ENCODE measurements at places on chromosomes 3 and 15.
A peak's percentile ranks its signal among the peaks of the same experiment; 100 is the strongest.

- no peak for DNase-seq
These were observed 56.9 kb downstream of the FLNB start for GRCh38 chr3:58064923-58065638.

GRCh38 chr3:40099871-40100270 is 209.6 kb upstream of the EIF1B start:
- DNase-seq, result no peak

GRCh38 chr3:195186041-195186709 is 84.8 kb downstream of the XXYLT1 start:
- DNase-seq, result no peak

- DNase-seq, result no peak
These were observed 73.5 kb downstream of the PEAK1 start for GRCh38 chr15:77346245-77347036.

DNA sequence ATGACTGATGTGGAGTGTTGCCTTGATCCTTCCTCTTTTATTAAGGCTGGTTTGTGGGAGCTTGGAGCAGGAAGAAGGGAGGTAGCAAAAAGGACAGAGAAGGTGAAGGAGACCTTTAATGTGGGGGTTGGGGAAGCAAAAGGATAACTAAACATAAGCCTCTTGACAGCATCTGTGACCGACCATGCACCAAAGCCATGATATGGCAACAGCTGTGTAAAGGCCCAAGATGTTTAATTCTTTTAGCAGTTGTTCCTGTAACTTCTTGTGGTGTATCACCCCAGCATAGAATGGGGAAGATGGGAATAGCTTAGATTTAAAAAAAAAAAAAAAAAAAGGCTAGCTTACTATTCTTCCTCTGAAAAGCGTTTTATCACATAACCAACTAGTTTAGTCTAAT is 194.7 kb downstream of the KLHL25 start:
- DNase-seq, result no peak

DNA sequence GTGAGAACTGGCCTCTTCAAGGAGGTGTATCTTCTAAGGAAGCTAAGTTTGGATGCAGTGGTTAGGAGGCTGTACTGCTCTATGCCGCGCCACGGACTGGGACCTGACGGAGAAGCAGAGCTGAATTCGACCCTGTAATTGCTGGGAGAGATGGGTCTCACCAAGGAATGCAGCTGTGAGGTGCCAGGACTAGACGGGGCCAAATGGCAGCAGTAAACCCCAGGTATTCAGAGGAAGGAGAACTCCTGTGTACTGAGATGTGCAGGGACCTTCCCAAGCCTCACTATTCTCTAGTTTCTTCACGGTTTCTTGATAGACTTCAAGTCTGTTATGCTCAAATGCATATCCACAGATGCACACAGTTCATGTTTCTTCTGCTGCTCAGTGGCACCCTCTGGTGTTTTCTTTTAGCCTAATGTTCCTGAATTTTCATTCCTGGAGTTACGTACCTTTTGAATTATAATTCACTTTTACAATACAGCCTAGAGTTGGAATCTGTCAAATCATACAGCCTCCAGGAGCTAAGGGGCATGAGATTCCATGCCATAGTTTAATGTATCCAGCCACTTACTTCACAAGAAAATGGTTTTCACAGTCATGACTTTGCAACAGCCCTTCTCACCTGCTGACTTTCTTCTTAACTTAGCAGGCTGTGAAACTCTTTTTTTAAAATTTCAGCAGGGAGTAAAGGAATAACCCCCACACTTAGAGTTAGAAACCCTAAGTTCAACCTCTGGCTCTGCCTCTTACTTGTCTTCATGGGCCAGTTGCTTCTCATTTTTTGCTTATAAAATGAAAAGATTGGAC is 61.8 kb downstream of the GLDN start:
- DNase-seq, result no peak

DNA sequence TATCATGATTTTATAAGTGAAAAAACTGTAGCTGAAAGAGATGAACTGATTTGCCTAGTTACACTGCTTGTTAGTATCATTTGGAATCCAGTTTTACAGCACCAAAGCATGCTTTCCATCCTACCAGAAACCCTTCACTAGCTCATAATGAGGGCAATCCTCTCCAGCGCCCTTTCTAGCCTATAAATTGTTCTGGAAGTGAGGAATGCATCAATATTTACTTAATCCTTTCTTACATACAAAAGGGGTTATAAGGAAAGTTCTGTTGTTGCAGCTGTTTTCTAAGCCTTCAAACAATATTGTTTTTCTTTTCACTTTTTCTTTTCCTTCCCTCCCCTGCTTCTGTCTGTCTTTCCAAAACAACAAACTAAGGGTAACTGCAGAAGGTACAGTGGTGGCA is 11.0 kb upstream of the PCCB start:
- no peak for DNase-seq

GRCh38 chr3:177452831-177453450 is 255.7 kb upstream of the TBL1XR1 start:
- DNase-seq, result no peak

GRCh38 chr3:177177749-177178221 is 19.5 kb downstream of the TBL1XR1 start:
- DNase-seq, result no peak

- DNase-seq, result no peak
These were observed 12.9 kb downstream of the DZIP3 start for GRCh38 chr3:108602249-108602934.

GRCh38 chr3:190811775-190812480 is 50.6 kb downstream of the GMNC start:
- no peak for DNase-seq

DNA sequence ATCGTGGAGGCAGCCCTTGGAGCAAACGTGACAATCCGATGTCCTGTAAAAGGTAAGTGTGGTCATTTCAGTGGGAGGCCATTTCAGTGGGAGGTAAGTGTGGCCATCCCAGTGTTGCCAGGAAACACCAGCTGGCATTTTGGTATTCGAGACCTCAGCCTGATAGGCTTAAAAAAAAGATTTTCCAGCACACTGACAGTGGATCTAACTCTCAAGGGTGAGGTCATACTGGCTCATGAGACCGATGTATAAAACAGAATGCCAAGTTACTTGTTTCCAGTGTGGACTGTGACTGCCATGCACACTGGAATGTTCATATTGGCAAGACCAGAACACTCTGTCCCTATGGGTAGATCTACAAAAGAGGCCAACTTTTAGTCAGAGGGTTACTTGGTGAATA is 244.4 kb upstream of the GOLGA6L4 start:
- no peak for DNase-seq

GRCh38 chr15:38458646-38459045 is 4.7 kb downstream of the FAM98B start:
- no peak for DNase-seq

DNA sequence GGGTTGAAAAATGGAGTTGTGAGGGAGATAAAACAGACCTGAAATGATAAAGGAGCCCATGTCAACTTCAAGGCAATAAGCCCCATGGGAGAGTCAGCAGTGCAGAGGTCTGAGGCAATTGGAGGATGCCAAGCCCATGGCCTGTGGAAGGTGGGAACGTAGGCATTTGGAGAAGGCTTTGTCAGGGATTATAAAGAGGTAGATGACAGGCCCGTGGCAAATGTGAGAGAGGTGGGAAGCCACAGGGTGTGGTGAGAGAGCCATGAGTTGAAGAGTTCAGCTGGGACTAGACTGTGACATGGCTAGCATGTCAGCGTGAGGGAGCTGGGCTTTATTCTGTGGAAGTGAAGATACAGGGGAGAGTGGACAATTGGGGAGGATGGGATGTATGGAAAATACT is 35.4 kb downstream of the MFSD1 start:
- no peak for DNase-seq

GRCh38 chr15:71116942-71117341 is 1.7 kb downstream of the THSD4 start:
- no peak for DNase-seq

DNA sequence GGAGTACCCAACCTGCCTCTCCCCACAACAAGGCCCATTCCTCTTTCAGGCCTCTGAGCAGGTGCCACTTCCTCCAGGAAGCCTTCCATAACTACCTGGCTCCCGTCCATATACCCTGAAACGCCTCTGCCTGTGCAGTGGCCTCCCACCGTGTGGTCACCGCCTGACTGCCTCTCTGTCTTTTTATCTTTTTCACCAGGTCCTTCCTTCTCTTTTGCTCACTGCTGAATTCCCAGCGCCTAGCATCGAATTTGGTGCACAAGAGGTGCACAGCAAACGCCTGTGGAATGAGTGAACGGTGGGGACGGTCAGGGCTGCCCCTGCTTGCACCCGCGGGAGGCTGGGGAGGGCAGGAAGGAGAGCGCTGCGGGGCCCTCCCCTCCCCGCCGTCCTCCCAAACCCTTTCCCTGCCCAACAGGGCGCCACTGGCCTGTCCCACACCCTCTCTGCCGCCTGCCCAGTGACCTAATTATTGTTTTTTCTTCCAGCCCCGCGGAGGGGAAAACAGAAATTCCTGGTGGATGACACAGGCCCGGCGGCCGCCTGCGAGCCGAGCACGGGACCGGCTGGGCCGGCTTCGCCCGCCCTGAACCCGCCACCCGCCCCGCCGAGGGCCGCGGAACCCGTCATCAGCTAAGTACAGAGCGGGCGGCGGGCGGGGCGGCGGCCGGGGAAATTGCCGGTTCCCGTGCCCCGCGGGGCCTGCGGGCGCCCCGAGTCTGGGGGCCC is 140.1 kb downstream of the SMAD6 start:
- no peak for DNase-seq

- DNase-seq, result no peak
These were observed 99.0 kb downstream of the TMCC1 start for GRCh38 chr3:129794311-129795185.

GRCh38 chr3:179731544-179731943 is 78.7 kb downstream of the USP13 start:
- DNase-seq, result no peak

DNA sequence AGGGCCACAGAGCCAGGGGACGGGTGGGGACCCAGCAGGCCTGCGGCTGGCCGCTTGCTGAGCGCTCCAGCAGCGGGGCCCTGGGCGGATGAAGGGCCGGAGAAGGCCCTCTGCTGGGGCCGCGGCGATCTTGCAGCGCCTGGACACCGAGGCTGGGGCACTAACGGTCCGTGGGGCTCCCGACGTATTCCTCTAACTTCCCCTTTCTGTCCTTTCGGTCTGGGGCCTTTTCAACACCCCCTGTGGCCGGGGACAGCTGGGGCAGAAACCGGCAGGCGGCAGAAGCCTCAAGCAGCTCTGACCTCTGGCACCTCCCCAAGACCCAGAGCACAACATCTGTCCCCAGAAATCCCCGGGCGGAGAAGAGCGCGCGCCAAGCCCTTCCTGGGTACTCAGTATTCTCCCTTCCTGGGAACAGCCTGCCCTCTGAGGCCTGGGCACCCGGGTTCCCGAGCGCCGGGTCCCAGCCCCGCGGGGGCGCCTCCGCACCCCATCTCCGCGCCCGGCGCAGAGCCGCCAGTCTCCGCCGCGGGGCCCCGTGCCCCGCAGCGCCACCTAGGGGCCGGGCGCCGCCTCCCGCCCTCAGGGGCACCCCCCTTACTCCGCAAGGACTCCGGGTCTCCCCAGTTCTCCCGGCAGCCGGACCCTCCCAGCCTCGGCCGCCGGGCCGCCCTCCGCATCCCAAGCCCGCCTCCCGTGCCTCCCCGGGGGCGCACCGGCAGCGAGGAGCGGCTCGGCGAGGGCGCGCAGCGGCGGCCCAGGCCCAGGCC is 582 bp upstream of the SLCO3A1 start:
- DNase-seq, result peak; percentile 69

DNA sequence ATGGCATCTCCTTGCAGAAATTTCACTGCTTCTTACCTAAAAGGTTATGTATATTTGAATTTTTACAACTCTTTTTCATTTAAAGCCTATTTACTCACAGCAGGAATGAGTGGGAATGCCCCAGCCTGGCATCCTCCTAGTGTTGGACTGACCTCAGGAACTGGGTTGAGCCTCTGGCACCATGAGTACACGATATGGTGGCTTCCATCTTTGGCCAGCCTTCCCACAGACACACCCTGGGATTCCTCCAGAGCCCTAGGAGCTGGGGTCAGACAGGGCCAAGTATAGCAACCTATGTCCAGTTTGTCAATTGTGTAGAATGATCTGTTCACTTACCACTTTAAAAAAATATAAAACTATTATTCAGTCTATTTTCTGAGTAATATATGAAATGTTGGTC is 57.2 kb upstream of the HEG1 start:
- DNase-seq, result no peak

- DNase-seq, result no peak
These were observed 65.4 kb downstream of the KCNH8 start for GRCh38 chr3:19213603-19214220.

DNA sequence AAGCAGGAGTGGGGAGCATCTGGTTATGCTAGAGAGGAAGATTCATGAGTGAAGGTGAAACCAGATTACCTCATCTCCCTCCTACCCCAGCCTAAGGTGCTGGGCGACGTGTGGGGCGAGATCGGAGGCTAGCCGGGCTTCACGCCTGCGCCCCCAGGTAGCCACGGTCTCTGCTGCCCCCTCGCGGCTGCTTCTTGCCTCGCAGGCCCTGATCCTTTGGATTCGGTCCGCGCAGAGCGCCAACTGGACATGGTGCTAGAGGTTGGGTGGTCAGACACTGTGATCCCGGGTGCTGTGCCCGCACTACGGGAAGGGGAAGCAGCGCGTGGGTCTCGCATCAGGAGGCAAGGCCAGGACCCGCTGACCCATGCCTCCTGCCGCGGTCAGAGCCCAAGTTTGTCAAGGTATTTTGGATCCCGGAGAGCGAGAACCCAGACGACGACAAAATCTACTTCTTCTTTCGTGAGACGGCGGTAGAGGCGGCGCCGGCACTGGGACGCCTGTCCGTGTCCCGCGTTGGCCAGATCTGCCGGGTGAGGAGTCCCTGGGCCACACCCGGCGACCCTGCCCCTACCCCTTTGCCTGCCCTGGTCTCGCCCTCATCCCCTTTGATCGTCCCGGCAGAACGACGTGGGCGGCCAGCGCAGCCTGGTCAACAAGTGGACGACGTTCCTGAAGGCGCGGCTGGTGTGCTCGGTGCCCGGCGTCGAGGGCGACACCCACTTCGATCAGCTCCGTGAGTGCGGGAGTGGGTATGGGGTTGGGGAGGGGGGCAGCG is 4.2 kb downstream of the SEMA3B start:
- DNase-seq, result peak; percentile 77

DNA sequence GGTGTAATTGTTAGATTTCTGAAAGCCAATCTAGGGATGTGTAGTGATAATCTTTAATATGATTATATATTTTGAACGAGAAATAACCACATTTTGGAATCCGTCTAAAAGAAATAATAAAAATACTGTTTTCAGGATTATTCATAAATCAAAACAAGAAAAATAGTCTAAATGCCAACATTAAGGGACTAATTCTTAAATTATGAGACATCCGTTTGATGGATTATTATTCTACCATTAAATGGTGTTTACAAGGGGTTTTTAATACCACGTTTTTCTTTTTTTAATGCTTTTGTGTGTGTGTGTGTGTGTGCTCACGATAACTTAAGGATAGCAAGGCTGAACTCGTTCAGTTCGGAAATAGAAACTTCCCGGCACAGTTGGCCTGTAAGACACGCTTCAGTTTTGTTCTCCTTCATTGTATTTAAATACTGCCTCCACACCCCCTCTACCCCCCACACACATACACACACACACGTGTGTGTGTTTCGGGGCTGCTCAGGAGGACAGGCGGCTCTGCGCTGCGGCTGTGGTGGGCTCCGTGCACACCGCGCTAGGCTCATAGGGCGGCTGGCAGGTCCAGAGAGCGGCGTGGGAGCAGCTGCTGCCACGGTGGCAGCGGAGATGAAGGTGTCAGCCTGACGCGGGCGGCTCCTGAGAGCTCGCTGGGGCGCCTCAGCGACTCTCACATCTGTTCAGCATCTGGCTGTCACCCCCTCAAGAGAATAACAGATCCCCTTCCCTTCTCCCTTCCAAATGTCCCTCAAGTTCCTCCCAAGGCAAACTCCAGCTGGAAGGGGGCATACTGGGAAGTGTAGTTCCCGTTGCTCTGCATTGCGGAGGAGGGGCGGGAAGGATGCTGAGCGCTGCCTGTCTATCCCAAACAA is 23.0 kb upstream of the ANP32A start:
- peak; percentile 12 for DNase-seq
